ENCODE measurements at places on chromosomes 13 and 19.

DNA sequence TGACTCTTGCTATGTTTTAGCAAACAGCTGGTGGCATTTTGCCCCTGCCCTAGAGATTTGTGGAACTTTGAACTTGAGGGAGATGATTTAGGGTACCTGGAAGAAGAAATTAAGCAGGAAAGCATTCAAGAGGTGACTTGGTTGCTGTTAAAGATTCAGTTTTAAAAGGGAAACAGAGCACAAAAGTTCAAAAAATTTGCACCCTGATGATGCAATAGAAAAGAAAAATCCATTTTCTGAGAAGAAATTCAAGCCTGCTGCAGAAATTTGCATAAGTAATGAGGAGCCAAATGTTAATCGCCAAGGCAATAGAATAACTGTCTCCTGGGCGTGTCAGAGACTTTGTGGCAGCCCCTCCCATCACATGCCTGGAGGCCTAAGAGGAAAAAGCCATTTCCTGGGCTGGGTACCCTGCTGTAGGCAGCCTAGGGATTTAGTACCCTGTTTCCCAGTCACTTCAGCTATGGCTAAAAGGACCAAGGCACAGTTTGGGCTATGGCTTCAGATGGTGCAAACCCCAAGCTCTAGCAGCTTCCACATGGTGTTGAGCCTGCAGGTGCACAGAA is 958.5 kb upstream of the MIR17HG start:
- DNase-seq = no peak

DNA sequence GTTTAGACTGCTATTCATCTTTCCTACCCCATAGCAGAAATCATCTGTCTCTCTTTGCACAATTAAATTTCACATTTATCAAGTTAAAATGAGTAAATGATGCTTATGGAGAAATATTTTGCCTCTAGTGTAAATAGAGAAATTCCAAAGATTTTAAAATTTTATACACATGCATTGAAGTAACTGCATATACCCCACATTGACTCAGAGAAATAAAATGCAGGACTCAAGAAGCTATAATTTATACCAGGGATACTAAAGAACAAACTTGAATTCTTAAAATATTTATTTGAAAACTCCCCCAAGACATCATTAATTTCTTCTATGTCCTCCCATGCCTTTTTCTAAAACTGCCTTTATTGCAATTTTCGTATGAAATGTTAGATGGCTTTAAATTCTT is 165.8 kb downstream of the DIAPH3 start:
- no peak for DNase-seq

GRCh38 chr13:33865945-33866344 is 48.0 kb downstream of the RFC3 start:
- no peak for DNase-seq

DNA sequence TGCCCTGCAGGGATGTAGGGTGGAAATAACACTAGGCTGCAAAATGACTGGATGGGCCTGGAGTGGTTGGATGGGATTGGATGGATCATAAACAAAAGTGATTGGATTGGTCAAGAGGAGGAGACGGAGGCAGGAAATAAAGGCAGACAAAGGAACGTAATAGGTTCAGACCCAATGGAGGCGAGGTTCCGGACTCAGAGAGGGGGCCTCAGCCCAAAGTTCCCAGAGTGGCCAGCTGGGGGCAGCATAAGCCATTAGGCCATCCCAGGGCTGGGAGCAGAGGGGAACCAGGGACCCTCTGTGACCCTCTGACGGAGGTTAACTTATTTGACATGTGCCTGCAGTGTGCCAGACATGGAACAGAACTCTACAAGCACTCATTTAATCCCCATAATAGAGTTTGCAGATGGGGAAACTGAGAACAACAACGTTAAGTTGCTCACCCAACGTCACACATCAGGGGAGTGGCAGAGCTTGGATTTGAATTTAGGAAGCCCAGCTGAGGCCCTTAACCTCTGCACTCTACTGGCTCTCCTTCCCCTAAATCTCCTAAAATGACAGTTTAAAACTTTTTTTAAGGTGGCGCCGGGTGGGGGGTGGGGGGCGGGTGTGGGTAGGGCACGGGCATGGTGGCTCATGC is 15.3 kb upstream of the MAP1S start:
- peak; percentile 61 for DNase-seq

- no peak for DNase-seq
Measured at GRCh38 chr19:7213628-7214323, 80.4 kb downstream of the INSR start.

- no peak for DNase-seq
Measured at GRCh38 chr19:6076675-6077463, 33.4 kb downstream of the RFX2 start.

DNA sequence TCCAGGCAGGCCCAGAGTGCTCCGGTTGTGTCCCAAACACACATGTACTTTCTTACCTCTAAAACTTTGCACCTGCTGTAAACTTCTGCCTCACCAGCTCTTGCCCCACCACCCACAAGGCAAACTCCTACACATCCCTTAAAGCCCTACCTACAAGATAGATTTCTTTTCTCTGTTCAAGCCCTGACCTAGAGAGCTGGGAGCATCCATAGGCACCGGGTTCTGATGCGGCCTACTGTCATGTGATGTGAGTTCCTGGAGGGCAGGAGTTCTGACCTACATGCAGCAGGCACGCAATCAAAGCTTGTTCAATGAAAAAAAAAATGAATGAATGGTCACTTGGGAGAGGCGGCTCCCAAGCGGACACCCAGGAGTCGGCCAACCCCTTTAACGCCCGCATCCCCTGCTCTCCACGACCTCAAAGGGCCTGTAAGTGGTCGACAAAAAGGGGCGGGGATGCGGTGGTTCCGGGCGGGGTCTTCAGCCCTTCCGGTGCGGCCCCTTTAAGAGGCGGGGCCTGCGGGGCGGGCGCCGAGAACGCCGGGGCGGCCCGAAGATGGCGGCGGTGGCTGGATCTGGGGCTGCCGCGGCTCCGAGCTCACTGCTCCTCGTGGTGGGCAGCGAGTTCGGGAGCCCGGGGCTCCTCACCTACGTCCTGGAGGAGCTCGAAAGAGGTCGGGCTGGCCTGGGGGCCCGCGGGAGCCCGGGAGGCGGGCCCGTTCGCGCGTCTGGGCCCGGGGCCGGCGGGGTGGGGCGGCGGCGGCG is at the start of gene MAP1S:
MAP1S (plus strand) TSS at position 534 of the 765 bp plus-strand sequence; CDS start at position 557, 23 bp downstream.
- DNase-seq = peak; percentile 88

DNA sequence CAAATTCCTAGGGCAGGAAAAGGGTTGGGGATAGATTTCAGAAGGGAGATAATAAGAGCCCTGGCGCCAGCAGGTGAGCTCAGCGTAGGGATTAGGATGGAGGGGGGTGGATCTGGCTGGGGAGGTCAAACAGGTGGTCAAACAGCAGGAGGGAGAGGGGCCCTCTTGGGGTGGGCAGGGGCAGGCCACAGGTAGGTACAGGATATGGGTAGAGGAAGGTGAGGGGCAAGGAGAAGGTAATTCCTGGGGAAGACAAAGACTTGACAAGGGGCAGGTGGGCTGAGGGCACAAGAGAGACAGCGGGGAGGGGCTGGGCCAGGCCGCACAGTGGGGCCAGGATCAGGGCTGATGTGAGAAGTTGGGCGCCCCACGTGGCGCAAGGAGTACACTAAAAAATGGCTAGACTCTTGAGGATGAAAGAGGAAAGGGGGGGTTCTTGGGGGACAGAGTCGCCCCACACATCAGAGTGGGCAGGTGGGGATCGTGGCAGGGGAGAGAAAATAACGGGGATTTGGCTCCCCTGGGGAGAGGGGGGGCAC is 713 bp downstream of the KRI1 start:
- peak; percentile 60 for DNase-seq

GRCh38 chr13:40181203-40181845 is 485.1 kb downstream of the FOXO1 start:
- DNase-seq = peak; percentile 18

GRCh38 chr19:45824041-45824471 is 8.9 kb upstream of the RSPH6A start:
- DNase-seq = no peak

DNA sequence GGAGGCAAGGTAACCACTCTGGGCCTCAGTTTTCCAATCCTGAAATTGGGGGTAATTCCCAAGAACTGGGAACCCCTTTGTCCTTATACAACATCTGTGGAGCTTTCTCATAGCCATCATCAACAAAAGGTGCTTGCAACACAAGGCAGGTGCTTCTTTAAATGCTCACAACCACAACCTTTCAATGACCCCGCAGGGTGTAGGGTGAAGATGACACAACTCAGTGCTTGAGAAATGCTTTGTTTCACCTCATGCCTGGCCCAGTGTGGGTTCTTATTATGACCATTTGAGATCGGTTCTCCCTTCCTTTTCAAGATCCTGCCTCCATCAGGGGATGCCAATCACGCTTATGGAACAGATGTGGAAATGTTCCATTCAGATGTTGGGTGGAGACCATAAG is 8.4 kb downstream of the WIZ start:
- no peak for DNase-seq
